Prostate gland (tissue), 2 donors: ENCODE measurements at places on chromosomes 12 and 14. TPM values are rescaled to one million over a fixed set of nuclear protein-coding genes. Genes with fewer than 3 reads are reported as not detected.

Gene PRICKLE1
- total RNA-seq: 7.5 TPM

Gene A2M
- 82.6 TPM for total RNA-seq

DNA sequence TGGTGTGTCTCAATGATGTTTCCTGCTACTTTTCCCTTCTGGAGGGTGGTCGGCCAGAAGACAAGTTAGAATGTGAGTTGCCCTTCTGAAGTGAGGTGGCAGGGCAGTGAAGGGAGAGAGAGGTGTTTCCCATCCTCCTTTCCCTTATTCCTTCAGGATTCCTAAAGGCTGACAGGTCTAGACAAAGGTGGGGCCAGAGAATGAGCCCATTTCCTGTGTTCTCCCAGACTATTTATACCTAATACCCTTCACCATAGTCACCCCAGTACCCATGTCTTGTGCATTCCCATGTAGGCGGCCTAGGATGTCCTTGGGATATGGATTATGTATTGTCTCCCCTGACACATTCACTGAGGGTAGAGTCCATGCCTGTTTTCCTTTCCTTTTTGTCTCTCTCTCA, 7.0 kb downstream of the DGKA start:
- H3K4me1 ChIP-seq: peaks cover 4% of the 10 kb centered on the region
- no peaks in the 10 kb centered on the region for H3K27me3 ChIP-seq
- H3K27ac ChIP-seq: no peak overlapping the region
- no peak overlapping the region for H3K4me3 ChIP-seq

GRCh38 chr14:89245802-89246201, 171.2 kb downstream of the FOXN3 start:
- no peaks in the 10 kb centered on the region for H3K36me3 ChIP-seq
- no peaks in the 10 kb centered on the region for H3K27me3 ChIP-seq
- no peak overlapping the region for H3K4me3 ChIP-seq
- no peak for DNase-seq
- no peaks in the 10 kb centered on the region for H3K4me1 ChIP-seq

DNA sequence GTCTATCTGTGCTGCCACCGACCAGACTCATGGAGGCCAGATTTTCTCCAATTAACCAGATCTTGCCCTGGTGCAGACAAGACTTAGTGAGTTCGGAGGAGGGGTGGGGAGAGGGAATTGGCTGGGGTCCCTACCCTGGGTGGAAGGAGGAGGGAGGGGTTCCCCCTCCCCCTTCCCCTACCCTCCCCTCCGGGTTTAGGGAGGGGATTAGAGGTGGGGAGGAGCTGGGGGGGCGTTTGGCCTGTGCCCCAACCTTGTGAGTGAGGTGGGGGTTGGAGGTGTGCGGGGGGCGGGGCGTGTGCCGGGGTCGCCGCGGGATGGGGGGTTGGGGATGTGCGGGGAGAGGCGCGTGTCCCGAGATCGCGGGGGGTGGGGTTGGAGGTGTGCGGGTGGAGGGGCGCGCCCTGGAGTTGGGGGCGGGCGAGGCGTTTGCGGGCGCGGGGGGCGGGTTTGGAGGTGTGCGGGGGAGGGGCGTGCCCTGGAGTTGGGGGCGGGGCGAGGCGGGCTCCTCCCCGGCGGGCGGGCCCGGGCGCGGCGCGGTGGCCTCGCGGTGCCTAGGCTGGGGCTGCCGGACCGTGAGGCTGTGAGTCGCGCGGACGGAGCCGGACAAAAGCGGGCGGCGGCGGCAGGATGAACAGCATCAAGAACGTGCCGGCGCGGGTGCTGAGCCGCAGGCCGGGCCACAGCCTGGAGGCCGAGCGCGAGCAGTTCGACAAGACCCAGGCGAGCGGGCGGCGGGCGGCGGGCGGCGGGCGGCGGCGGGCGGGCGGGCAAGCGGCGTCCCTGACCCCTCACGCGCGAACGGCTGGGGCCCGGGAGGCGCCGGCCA, at the start of gene HIP1R:
Gene HIP1R (plus strand): TSS at position 537 of the 829 bp plus-strand sequence. CDS start 94 bp downstream, at position 631.
- H3K4me1 ChIP-seq: peaks cover 6% of the 10 kb centered on the region
- H3K27ac ChIP-seq: peak within 1 kb of the TSS; percentile 89
- DNase-seq: peak; percentile 54
- H3K36me3 ChIP-seq: no peaks in the 10 kb centered on the region

DNA sequence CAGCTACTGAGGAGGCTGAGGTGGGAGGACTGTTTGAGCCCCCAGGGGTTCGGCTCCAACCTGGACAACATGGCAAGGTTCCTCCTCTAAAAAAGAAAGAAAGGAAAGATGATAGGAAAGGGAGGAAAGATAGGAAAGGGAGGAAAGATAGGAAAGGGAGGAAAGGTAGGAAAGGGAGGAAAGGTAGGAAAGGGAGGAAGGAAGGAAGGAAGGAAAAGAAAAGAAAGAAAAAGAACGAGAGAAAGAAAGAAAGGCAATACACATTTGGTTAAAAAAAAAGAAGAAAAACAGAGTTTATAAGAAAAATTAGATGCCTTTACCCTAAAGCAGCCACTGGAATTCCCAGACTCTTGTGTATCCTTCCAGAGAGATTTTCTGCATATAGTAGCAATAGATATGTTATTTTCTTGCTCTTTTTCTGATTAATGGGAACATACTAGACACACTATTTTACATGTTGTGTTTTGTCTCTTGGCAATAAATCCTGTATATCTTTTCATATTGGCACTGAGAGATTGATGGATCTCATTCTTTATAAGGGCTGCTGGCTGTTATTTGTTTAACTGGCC, 12.2 kb downstream of the HNF1A start:
- H3K27me3 ChIP-seq: no peaks in the 10 kb centered on the region
- no peaks in the 10 kb centered on the region for H3K4me1 ChIP-seq
- no peak overlapping the region for H3K4me3 ChIP-seq
- DNase-seq: no peak

DNA sequence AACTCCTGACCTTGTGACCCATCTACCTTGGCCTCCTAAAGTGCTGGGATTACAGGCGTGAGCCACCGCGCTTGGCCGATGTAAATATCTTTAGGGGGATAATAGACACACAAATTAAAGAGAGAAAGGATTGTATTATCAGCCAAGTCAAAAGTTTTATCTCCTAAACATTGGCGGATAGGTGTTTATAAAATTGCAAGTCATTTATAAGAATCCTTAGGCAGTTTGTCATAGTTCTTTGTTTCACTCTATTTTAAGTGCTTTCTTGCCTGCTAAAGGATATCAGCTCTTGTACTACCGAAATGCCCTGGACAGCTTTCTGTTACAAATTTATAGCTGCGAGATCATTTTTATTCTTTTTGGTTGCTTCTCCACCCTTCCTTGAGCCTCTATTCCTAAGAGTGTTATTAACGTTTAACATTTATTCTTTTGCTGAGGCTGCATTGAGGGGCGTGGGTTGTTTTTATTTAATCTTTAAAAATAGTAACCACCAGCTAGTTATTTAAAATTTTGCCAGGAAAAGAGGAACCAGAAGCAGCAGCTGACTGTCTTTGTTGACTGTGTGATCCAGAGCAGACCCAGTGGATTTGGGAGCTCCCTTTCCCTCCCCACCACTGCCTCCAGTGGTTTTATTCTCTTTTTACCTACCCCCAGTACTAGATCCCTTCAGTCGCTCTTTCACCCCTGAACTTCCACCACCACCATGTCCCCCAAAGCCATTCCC, 106.4 kb downstream of the DIP2B start:
- no peaks in the 10 kb centered on the region for H3K36me3 ChIP-seq
- H3K27ac ChIP-seq: no peak overlapping the region
- no peaks in the 10 kb centered on the region for H3K4me1 ChIP-seq
- H3K27me3 ChIP-seq: no peaks in the 10 kb centered on the region

DNA sequence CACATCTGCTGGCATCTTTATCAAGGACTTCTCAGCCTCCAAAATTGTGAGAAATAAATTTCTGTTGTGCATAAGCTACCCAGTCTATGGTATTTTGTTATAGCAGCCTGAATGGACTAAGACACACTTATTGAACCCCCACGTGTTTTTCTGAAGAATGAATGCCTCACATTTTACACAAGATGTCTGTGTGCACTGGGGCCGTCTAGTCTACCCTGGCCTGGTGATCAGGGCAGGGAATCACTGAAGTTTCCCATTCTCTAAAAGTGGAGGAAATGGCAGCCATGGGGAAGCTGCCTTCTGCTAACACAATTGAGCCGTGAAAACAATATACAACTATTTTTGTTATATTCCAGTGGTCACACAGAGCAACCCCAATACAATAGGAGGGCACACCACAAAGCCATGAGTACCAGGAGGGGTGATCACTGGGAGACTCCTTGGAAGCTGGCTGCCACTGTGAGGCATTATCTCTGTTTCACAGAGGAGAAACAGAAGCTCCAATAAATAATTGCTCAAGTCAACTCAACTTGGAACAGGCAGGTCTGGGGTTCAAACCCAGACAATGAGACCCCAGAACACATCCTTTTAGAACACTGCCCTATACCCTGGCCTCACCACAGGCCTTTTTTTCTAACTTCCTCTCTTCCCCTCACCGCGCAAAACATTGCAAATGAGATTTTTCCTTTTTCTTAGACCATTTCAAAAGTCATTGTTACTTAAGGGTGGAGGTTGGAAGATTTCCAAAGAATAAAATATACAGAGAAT, 18.3 kb upstream of the LTA4H start:
- H3K27ac ChIP-seq: no peak overlapping the region
- H3K4me1 ChIP-seq: no peaks in the 10 kb centered on the region
- H3K36me3 ChIP-seq: no peaks in the 10 kb centered on the region
- H3K4me3 ChIP-seq: no peak overlapping the region

Gene ADAMTS20
- total RNA-seq: not detected

GRCh38 chr12:48996794-48997718, 2.1 kb downstream of the DDN start:
- DNase-seq: peak; percentile 69
- peaks cover 19% of the 10 kb centered on the region for H3K4me1 ChIP-seq
- H3K4me3 ChIP-seq: peak overlapping the region; percentile 30
- H3K27me3 ChIP-seq: peaks cover 3% of the 10 kb centered on the region
- no peak overlapping the region for H3K27ac ChIP-seq

Gene KLRB1
- 0.14 TPM for total RNA-seq

DNA sequence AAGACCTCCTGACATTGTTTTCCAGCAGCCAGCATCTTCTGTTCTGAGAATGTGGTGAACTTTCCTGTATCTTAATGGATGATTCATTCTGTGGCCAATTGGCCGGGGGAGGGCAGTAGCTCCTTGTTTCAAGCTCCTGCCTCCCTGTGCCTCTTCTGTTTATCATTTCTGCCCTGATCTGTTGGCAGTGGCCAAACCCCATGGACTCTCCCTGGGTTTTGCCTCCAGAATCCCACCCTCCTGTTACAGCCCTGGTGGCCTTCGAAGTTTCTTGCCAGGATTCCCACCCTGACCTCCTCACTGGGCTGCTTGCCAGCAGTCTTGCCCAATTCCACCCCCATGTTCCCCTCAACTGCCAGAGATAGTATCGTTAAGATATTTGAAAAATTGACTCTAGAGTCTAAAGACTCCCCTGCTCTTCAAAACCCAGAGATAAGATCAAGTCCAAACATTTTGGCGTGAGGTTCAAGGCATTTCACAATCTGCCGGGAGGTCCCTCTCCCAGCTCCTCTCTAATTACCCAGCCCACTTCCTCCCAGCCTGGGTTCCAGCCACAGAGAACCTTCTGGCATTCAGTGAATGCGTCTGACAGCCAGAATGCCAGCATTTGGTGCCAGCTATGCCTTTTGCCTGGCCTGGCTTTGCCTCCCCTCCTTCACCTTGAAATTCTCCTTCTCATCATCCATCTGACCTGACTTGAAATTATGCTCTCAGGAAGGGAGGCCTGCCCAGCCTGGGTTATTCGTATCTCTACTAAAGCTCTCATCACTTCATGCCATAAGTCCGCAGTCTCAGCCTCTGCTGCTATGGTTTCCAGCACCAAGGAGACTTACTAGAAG, 37.7 kb upstream of the TXNRD1 start:
- DNase-seq: peak; percentile 87
- H3K36me3 ChIP-seq: no peaks in the 10 kb centered on the region
- peak overlapping the region; percentile 70 for H3K27ac ChIP-seq
- no peaks in the 10 kb centered on the region for H3K27me3 ChIP-seq
- H3K4me3 ChIP-seq: no peak overlapping the region

- H3K36me3 ChIP-seq: no peaks in the 10 kb centered on the region
- H3K4me3 ChIP-seq: no peak overlapping the region
- no peaks in the 10 kb centered on the region for H3K27me3 ChIP-seq
- no peak overlapping the region for H3K27ac ChIP-seq
These were observed 11.9 kb upstream of the TC2N start for GRCh38 chr14:91879196-91879595.

GRCh38 chr14:74468513-74468912, 24.6 kb downstream of the NPC2 start:
- H3K36me3 ChIP-seq: no peaks in the 10 kb centered on the region
- H3K4me1 ChIP-seq: no peaks in the 10 kb centered on the region
- H3K4me3 ChIP-seq: no peak overlapping the region
- no peak for DNase-seq
- H3K27me3 ChIP-seq: no peaks in the 10 kb centered on the region

DNA sequence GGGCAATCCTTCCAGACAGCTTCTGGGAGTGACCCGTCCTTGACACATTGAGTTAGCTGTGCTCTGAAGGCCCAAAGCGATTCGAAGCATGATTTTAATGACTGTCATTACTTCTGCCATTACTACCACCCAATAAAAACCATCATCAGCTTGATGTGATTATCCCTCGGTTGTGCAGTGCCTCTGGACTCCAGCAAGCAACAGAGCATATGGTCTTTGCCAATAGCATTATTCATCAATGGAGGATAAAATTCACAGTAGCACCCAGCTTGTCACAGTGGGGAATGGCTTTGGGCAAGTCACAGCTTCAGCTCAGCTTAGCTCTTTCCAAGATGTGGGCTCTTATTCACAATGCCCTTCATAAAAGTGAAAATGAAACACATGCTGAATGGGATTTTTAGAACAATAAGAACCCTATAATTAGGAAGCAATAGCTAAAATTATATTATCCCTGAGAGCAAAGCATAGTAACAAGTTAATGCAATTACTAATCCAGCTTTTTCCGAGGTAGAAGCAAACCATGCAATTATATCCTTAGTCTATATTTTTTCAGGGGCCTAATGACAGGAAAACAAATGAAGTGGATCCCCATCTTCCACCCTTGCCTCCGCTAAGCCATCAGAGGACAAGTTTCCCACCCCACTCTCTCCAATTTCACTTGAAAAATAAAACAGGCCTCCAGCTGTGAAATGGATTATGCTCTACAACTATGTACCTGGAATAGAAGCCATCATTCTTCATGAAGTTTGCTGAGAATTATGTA, 163.0 kb upstream of the EEA1 start:
- no peak overlapping the region for H3K27ac ChIP-seq
- no peaks in the 10 kb centered on the region for H3K27me3 ChIP-seq
- no peak for DNase-seq
- no peaks in the 10 kb centered on the region for H3K36me3 ChIP-seq
- peaks cover 11% of the 10 kb centered on the region for H3K4me1 ChIP-seq

DNA sequence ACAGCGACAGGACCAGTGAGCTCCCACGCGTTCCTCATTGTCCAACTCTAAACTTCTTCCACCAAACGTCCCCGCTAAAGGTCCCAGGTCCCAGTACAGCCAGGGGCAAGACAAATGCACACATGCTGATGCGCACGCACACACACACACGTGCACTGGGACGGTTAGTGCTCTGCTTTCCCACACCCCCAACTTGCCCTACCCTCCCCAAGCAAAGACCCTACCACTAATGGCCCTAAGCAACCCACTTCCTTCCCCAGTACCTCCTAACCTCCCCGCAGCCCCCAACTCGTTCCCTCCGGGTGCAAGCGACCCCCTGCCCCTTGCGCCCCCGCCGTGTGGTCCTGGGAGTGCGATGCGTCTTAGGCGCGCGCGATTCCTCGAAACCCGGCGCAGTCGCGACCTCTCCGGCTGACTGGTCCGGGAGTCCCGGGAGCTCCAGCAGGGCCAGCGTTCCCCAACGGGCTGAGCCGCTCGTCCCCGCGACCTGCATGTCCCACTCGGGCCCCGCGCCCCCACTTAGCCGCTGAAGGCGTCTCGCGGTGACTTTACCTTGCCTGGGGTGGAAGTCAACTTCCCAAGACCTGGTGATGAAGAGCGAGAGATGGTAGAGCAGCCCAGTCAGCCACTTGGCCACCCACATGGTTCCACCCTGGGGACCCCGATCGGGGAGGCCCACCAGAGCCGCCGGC, 578 bp downstream of the ADAMTS20 start:
- H3K36me3 ChIP-seq: no peaks in the 10 kb centered on the region
- no peak for DNase-seq
- H3K4me1 ChIP-seq: no peaks in the 10 kb centered on the region
- peaks cover 6% of the 10 kb centered on the region for H3K27me3 ChIP-seq
- no peak overlapping the region for H3K27ac ChIP-seq
